Foreskin fibroblast (primary cell): ENCODE measurements at places on chromosomes 13 and 19.

- no peak for DNase-seq
These were observed 138.3 kb upstream of the NBEA start for GRCh38 chr13:34803756-34804155.

DNA sequence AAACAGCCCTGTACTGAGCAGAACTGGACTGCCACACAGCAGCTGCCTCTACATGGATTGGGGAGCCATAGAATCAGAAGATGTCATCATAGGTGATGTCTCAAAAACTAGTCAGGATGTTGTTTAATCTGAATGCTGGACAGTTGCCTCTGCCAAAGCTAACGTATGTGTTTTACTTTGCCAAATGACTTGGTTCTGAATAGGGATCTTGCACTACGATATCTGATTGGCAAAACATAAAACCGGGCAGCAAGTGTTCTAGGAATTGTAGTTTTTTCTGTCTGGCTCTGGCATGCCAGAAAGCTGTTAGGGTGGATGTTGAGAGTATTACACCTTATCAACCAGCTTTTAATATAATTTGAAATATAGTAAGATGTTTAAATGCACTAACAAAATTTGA lies 645.9 kb downstream of the GPC5 start:
- DNase-seq = no peak

- no peak for DNase-seq
These were observed 300.4 kb downstream of the DLEU7 start for GRCh38 chr13:50543141-50543540.

GRCh38 chr13:113140677-113141600 lies 17.5 kb upstream of the PROZ start:
- DNase-seq = no peak

- DNase-seq = peak; percentile 25
These were observed 25.6 kb downstream of the URI1 start for GRCh38 chr19:29967623-29968022.

DNA sequence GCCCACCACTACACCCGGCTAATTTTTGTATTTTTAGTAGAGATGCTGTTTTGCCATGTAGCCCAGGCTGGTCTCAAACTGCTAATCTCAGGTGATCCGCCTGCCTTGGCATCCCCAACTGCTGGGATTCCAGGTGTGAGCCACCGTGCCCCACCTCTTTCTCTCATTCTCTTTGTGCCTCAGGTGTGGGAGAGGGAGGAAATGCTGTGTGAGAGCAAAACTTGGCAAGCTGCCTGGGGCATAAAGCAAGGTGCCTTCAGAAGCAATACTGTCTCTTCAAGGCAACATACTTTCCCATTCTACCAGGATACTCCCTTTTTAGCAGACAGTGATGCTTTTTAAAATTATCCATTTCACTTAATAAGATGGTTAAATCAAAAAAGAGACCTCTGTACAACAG lies 53.2 kb upstream of the RFC3 start:
- no peak for DNase-seq

GRCh38 chr13:21054313-21054712 lies 7.1 kb downstream of the LATS2 start:
- no peak for DNase-seq

DNA sequence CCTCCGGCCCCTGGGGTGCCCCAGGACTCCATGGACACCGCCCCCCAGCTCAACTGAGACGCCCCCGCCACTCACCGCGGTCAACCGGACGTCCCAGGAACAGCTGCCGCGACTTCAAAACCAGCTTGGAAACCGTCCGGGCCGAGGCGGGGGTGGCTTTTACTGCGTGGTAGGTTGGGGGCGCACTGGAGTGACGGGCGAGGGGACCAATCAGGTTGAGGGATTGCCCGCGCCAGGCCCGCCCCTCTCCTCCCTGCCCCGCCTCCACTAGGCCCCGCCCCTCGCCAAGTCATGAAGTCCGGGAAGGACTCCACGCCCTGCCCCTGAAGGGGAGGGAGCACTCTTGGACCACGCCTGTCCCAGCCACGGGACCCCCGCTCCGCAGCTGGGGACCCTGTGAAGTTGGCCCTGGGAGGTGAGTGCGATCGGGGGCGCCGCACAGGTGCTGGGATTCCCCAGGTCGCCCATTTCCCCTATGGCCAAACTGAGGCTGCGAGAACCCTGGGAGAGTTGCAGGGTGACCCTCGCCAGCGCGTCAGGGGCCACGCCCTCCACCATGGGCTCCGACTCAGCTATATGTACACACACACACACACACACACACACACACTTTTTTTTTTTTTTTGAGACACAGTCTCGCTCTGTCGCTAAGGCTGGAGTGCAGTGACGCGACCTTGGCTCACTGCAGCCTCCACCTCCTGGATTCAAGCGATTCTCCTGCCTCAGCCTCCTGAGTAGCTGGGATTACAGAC lies at the start of gene PLIN3:
Gene PLIN3, minus strand, starts transcription at position 134 of the 752 bp plus-strand sequence. CDS start 6,273 bp downstream, outside the sequence.
- DNase-seq = peak; percentile 98

- DNase-seq = peak; percentile 57
These were observed 8.2 kb downstream of the RASGRP4 start for GRCh38 chr19:38417544-38418506.
